ENCODE measurements at places on chromosomes 11 and 22.
A peak's percentile ranks its signal among the peaks of the same experiment; 100 is the strongest.

GRCh38 chr11:118401880-118402590 is 629 bp downstream of the ATP5MG start:
- DNase-seq: no peak

DNA sequence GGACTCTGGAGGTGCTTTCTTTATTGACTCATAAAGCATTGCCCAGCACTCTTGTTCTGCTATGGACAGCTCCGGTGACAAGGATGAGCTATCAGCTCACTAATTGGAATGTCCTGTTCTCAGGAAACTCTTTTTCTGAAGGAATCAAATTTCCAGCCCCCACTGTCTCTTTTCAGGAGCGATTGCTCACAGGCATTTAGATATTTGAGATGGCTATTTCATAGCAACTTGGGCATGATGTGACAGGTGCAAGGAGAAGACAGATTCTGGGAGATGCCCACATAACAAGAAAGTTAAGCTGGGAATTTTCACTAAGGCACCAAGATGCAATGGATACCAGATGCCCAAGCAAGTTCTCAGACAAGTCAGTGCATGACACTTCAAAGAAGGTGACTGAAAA is 123.4 kb upstream of the CSNK2A3 start:
- DNase-seq: no peak

- DNase-seq: no peak
Measured at GRCh38 chr22:44496844-44497217, 1.2 kb downstream of the RTL6 start.

GRCh38 chr11:44568658-44569473 is 3.4 kb downstream of the CD82 start:
- DNase-seq: peak; percentile 96

DNA sequence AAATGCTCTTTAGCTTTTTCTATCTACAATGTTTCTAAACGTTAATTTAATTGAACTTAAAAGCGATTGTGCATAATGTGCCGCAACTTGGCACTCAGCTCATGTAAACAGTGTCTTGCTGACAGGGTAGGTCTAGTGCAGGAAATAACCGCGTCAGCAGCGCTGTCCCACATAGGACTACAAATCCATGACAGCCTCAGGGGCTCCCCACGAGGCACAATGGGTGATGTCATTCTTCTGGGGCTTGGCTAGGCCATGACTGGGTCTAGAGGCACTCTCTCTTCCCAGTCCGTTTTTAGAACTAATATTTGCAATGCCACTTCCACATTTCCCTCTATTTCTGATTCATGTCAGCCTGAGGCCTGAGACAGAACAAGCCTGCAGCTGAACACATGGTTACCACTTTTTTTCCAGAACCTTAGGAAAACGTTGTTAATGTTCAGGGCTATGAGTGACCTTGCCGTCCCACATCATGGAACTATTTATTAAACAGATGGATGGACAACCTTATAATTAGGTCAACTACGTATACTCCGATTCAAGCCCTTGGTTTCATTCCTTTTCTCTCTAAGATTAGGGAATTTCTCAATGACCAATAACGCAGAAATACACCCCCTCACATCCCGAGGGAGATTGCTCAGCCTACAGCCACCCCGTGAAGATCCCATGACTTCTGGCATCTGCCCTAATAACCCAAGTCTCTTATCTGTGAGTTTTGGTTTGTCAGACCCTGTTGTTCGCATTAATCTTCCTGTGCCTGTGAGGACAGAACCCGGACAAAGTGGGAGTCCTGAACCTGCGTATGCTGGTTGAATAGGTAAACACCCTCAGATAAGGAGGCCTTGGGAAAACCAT is 19.4 kb upstream of the SNX32 start:
- no peak for DNase-seq

DNA sequence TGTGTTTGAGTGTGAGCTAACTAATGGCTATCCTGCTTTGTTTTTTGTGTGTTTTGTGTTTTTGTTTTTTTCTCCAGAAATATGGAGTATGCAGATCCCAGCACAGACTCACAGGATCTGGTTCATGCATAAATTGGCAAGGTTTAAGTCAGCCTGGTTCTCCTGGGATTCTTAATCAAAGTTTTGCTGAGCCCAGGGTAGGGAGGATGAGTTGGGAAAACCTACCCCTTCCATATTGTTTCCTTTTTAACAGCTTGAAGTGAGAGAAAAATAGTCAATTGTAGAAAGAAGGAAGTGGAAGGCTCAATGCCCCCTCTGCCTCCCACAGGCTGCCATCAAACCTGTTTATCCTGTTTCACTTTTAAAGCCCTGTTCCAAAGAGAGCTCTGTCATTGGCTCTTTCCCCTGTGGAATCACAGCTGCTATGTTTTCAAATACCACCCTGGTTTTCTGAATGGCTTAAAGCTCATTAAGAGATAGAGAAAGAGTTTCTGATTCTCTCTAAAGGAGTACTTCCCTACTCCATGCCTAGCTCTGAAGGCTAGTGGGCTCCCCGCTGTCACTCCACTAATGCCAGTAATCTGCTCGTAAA is 23.4 kb upstream of the CADM1 start:
- peak; percentile 64 for DNase-seq

DNA sequence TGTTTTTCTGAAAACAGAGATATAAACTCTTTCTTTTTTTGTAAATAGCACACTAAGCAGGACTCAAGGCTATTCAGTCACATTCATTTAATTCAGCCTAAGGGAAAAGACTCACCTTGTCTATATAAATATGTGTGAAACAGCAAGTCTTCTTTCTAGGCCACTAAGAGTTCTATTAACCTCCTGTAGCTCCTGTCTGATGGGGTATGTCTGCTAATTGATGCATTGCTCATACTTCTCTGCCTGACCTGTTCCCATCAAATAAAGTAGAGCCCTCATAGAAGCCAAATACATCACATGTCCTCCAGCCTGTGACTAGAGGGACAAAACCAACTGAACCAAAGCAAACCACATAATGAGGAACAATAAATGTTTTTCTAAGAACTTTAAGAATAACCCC is 68.2 kb downstream of the MSANTD4 start:
- DNase-seq: no peak

DNA sequence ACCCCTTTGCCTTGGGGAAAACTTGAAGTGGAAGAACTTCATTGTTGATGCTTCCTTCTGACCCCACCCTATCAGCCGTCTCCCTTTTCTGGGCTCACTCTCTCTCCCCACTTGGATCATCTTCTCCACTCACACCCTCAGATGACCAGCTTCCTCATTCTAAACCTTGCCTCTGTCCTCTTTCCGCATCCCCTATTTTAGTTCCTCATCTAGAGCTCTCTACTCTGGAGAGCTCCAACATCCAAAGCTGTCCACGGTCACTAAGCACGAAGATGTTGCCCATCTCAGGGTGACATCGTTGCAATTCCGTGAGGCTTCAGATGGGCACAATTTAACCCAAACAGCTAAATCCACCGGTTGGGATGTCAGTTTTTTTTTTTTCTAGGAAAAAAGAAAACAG is 31.6 kb upstream of the ME3 start:
- no peak for DNase-seq
